ENCODE measurements at places on chromosomes 7 and 10.

DNA sequence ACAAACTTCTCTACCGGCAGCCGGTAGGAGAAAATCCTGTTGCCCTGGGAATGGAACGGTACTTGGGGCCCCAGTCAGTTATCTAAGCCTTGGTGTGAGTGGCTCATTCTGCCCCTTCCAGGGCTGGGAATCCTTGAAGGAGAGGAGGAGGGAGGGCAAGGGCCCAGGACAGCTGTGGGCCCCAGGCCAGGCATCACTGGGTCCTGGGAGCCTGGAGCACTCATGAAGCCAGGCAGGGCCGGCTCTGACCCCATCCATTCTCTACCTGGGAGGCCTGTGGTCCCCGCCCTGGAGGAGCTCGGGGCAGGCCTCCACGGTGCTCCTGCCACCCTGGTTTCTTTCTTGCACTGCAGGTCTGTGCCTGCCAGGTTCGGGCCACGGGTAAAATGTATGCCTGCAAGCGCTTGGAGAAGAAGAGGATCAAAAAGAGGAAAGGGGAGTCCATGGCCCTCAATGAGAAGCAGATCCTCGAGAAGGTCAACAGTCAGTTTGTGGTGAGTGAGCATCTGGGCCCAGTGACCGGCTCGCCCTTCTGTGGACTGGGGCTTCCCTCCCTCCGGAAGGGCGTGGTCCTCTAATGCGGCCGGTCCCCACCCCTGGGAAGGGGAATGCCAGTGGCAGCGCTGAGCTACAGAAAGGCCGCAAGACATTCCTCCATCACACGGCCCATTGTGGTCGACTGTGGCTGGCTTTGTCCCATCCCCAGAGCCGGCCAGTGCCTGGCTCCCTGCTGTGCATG, 111.3 kb downstream of the RGS10 start:
- DNase-seq = no peak

DNA sequence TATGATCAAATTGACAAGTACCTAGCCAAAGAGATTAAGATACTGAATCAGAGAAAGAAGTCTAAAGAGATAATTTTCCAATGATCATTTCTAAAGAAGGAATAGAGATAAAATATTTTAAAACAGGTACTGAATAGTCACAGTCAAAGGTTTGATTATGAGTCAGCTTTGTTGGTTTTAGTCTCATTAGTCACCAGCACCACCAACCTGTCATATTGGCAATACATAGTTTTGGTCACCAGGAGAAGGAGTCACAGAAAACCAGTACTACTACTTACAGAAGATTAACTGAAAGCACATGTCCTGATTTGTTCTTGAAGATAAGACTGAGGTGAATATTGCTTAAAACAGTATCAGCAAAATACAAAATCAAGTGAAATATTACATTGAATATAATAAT, 34.6 kb downstream of the ZEB1 start:
- DNase-seq = no peak

GRCh38 chr10:27998178-27998953, 513 bp downstream of the ODAD2 start:
- DNase-seq = no peak

DNA sequence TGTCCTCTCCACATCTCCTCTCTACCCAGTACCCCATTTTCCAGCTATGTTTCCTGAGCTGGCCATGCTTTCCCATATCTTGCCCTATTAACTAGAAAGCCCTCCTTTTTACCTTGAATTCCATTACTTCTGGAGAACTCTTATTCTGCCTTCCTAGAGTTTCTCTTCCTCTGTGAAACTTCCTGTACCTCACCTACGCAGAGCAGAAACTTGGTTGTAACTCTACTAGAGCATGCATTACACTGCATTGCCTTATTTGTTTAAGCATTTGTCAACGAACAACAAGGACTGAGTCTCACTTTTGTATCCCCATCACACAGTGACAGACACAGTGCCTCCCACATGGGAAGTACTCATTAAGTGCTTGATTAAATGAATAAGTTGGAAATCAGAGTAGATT, 36.4 kb downstream of the VCL start:
- no peak for DNase-seq

DNA sequence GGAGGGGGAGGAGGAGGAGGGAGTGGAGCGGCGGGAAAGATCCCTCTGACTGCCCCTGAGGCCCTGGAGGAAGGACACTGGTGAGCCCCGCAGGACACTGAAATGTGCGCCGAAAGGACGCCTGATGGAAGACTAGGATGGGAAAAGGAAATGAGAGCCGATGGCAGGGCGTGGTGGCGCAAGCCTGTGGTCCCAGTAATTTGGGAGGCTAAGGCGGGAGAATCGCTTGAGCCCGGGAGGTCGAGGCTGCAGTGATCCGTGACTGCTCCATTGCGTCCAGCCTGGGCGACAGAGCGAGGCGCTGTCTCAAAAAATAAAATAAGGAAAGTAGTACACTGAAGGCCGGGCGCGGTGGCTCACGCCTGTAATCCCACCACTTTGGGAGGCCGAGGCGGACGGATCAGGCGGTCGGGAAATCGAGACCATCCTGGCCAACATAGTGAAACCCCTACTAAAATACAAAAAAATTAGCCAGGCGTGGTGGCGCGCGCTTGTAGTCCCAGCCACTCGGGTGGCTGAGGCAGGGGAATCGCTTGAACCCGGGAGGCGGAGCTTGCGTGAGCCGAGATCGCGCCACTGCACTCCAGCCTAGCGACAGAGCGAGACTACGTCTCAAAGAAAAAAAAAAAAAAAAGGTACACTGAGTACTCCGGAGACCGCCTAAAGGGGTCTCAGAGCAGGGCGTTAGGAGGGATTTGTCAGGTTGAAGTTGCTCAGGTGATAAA, 561 bp upstream of the HNRNPF start:
- no peak for DNase-seq

GRCh38 chr7:158019726-158020705, 567.6 kb downstream of the PTPRN2 start:
- no peak for DNase-seq

DNA sequence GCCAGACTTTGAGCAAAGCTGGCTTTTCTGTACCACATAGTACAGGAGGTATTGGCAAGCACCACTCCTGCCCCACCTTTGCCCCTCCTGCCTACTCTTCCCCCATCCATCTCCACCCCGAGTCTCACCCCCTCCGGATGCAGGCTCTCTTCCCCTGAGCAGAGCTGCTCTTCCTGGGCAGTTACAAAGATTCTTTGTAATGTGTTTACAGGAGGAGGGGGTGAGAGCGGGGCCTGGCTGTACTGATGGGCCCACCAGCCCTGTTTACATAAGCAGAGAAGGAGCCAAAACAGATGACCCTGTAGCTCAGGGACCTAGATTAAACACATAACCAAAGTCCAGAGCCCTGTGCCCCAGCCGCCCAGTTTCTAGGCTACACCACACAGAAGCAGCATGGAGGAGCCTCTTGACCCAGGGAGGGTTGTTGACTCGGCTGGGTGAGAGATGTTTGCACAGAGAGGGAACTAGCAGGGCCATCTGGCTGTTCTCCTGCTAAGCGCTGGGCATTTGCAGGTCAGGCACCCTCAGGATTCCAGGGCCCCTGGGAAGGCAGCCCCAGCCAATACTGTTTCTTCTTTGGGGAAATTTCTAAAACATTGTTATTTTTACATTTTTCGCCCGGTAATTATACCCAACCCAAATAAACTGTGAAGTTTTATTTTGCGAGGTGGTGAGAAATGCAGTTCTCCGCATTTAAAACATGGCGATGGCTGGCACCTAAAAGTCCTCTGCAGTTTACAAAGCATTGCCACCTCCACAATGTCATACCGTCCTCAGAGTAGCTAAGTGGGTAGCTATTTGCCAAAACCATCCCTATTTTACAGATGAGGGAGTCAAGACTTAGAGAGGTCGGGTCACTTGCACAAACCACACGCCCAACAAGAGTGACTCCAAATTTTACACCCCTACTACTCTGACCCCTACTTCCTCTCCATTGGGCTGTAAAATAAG, 11.4 kb upstream of the ZKSCAN1 start:
- DNase-seq = no peak

GRCh38 chr10:43001427-43001795, 75.5 kb upstream of the RET start:
- no peak for DNase-seq

GRCh38 chr7:37920849-37921805, 687 bp downstream of the EPDR1 start:
- DNase-seq = peak; percentile 37

GRCh38 chr10:44202952-44203351, 181.9 kb downstream of the CXCL12 start:
- no peak for DNase-seq

- DNase-seq = no peak
These were observed 797 bp upstream of the STMP1 start for GRCh38 chr7:135661311-135662122.

DNA sequence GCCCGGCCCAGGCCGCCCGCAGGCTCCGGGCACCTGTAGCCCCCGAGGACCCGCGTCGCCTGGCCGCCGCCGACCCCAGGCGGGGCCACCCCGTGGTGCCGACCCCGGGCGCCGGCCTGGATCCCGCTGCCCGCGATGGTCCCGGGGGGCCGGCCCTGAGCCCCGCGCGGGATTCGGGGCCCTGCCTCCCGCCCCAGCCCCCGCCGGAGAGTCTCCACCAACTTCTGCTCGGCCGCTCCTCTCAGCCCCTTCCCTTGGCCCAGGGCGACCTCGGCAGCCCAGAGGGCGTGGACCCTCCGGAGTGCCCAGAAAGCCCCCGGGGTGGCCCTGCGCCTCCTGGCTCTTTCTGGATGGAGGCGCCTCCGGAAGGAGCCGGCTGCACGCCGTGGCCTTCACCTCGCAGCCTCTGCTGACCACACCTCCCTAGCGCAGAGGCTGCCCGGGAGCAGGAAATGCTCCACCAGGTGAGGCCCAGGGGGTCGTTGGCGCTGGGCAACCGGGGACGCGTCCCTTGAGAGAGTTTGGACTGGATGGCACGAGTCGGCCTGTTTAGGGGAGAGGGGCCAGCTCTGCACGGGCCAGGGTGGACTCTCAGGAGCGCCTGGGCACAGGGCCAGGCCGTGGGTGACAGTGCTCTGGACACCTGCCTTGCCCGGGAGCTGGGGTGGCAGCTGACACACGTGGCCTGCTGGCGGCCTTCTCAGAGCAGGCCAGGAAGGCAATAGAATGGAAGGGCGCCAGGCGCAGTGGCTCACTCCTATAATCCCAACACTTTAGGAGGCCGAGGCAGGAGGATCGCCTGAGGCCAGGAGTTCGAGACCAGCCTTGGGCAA, 529 bp downstream of the ZNF853 start:
- DNase-seq = no peak

DNA sequence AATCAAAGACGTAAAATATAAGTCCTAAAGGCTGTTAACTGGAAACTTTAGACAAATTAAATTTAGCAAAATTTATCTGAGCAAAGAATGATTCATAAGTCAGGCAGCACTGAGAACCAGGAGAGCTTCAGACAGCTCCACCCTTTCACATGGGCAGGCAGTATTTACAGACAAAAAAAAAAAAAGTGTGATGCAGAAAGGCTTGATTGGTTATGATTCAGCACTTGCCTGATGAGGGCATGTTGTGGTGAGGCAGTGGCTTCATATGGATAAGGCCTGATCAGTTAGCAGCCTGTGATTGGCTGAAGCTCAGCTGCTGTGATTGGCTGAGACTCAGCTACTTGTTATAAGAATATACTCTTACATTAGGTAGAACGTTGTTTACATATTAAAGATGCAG, 495.4 kb upstream of the POM121L12 start:
- peak; percentile 17 for DNase-seq

DNA sequence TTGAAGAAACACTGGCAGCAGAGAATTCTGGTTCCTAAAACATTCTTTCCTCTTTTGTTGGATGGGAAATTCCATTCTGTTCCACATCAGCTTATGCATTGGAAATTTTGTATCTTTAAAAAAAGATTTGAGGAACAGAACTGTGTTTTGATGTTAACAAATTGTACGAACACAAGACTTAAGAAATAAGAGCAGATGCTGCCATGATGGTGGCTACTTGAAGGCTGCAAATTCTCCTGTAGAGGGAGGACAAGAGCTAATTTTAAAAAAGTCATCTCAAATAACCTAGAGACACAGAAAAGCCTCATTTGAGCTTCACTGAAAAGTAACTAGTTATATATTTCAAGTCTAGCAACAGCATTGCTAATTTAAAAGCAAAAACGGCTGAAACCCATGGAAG, 29.8 kb downstream of the NDUFB2 start:
- DNase-seq = no peak

DNA sequence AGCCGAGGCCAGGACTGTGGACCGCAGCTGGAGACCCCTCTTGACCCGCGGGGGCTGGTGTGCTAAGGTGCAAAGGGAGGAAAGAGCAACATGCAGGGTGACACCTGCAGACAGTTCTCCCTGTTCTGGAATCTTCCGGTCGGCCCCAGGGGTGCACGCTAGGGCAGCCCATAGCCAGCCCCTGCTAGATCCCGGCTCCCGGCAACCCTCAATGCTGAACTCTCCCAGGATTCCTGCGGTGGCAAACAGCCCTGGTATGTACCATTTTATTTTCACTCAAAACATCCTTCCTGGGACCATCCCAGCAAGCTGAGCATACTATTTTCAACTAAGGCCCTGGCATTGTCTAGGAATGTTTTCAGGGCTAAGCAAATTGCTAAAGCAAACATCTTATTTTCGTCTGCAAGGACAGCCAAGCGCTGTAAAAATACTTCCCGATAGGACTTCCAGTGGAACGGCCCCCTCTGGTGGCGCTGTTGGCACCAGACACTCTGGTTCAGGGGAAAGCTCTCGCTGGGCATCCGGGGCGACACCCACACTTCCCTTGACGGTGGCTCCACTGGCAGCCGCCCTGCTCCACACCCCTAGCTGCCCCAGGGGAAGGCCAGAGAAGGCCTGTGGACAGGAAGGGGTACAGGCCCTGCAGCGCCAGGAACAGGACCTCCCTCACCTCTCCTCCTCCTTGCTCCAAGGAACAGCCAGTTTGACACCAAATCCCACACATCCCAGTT, 99.4 kb downstream of the CTBP2 start:
- peak; percentile 81 for DNase-seq
